ENCODE measurements at places on chromosomes 2 and 18.

- no peak for DNase-seq
Measured at GRCh38 chr2:122255924-122256323, 500.5 kb downstream of the TSN start.

DNA sequence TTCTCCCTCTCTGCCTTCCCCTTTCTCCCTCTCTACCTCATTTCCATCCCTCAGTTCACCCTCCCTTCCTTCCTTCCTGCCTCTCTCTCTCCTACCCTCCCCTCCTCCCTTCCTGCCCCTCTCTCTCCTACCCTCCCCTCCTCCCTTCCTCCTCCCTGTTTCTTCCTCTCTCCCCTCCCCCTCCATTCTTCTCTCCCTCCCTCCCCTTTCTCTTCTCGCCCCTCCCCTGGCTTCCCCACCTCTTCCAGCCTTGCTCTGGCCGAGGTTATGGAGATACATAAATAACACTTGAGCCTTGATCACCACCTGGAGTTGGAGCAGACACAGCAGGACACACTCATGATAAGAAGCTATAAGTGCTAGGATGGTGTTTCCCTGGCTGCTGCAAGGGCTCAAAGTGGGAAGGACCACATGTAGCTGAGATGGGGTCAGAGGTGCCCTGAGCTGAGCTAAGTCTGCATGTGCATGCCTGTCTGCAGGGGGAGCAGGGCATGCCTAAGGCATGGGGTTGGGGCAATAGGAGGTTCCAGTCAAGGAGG lies 326.1 kb upstream of the HS6ST1 start:
- no peak for DNase-seq

DNA sequence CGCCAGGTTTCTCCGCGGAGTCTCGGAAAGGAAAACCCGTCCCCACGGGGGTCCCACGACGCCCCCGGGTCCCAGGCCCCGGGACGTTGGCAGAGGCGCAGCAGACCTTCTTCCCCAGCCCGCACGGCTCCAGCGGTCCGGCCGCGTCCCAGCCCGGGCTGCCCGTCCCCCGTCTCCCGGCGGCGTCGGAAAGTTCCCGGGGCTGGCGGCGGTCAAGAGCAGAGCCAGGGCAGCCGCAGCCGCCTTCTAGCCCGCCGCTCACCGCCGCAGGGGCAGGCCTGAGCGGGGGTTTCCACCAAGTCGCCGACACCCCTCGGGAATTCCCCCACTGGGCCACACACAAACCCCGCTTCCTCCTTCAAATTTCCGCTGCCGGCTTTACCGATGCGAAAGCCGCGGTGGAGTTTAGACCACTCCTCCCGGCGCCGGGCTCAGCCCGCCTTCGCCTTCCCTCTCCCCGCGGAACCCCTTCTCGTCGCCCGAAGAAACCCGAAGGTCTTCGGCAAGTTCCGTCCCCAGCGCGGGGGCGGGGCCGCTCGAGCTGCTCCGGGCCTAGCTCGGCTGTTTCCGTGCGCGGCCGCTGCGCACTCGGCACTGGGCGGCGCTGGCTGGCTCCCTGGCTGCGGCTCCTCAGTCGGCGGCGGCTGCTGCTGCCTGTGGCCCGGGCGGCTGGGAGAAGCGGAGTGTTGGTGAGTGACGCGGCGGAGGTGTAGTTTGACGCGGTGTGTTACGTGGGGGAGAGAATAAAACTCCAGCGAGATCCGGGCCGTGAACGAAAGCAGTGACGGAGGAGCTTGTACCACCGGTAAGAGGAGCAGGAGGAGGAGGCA lies at the start of gene CREB1:
CREB1 (plus strand) TSS at position 633 of the 830 bp plus-strand sequence. CDS start 25,674 bp downstream, outside the sequence.
- DNase-seq = peak; percentile 100

DNA sequence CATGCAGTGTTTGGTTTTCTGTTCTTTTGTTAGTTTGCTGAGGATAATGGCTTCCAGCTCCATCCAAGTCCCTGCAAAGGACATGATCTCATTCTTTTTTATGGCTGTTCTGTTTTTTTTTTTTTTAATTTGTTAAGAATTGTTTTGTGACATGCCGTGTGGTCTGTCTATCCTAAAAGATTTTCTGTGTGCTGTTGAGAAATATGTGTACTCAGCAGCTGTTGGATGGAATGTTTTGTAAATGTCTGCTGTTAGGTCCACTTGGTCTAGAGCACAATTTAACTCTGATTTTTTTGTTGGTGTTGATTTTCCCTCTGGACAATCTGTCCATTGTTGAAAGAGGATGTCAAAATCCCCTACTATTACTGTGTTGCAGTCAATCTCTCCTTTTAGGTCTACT lies 80.4 kb upstream of the WDR75 start:
- no peak for DNase-seq

- no peak for DNase-seq
Measured at GRCh38 chr2:70173520-70173919, 17.3 kb downstream of the C2orf42 start.

GRCh38 chr18:25467226-25467987 lies 115.4 kb upstream of the ZNF521 start:
- no peak for DNase-seq

- no peak for DNase-seq
Measured at GRCh38 chr18:9753846-9754245, 45.7 kb downstream of the RAB31 start.

GRCh38 chr2:37892436-37893114 lies 32.5 kb upstream of the RMDN2 start:
- DNase-seq = no peak

- peak; percentile 30 for DNase-seq
Measured at GRCh38 chr2:203705178-203705577, 1.3 kb upstream of the CD28 start.

GRCh38 chr2:196801674-196802261 lies 2.3 kb upstream of the GTF3C3 start:
- DNase-seq = no peak

- no peak for DNase-seq
Measured at GRCh38 chr2:156363141-156363540, 30.6 kb upstream of the NR4A2 start.

- DNase-seq = no peak
Measured at GRCh38 chr18:36848609-36849008, 19.7 kb downstream of the KIAA1328 start.

- DNase-seq = no peak
Measured at GRCh38 chr2:25042321-25043240, 705 bp downstream of the EFR3B start.

- DNase-seq = no peak
Measured at GRCh38 chr2:10357193-10358169, 54.8 kb downstream of the HPCAL1 start.

DNA sequence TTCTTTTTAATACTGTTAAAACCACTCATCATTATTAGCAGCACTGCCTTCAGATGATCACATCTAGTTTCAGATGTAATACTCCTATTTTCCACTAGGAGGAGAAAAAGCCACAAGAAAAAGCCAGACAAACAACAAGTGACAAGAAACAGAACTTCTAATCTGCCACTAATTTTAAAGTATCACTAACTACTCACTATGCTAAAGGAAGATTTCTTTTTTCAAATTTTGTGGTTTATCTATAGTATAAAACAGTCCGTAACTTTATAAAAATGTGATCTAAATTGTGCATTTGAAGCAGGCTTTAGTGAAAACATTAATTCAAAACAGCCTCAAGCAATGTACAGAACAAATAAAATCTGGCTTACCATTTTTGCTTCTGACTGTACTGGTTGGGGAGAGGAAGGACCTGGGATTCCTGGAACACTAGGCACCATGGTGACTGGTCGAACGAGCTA lies 56.8 kb downstream of the ATF2 start:
- no peak for DNase-seq

GRCh38 chr2:54834721-54835120 lies 111.3 kb downstream of the EML6 start:
- no peak for DNase-seq

GRCh38 chr2:202780514-202781021 lies 91.0 kb downstream of the ICA1L start:
- DNase-seq = no peak

DNA sequence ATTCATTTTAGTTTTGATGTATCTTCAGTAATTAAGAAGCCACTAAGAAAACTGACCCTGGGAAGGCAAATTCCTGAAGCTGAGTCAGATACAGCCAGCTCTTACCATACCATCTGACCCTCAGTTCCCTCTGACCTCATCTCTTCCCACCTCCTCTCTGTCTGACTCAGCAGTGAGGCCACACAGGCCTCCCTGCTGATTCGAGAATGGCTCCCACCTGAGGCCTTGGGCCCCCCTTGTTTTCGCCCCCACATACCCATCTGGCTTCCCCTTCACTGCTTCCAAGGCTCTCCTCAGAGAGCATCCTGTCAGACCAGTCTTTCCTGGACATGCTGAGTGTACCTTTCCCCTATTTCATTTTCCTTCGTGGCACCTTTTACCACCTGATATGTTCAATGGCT lies 71.0 kb upstream of the CYP1B1 start:
- DNase-seq = no peak

DNA sequence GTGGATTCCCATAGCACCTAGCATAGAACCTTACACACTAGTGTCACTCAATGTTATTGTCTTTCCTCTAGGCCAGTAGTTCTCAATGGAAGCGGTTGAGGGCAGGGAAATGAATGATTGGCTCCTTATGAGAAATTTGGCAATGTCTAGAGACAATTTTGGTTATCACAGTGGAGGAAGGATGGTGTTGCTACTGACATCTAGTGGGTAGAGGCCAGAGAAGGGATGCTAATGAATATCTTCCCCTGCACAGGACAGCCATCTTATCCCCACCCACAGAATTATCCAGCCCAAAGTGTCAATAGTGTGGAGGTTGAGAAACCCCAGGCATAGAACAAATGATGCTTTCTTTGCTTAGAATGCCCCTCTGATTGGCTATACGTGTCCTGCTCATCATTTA lies 15.8 kb downstream of the C18orf63 start:
- DNase-seq = no peak

DNA sequence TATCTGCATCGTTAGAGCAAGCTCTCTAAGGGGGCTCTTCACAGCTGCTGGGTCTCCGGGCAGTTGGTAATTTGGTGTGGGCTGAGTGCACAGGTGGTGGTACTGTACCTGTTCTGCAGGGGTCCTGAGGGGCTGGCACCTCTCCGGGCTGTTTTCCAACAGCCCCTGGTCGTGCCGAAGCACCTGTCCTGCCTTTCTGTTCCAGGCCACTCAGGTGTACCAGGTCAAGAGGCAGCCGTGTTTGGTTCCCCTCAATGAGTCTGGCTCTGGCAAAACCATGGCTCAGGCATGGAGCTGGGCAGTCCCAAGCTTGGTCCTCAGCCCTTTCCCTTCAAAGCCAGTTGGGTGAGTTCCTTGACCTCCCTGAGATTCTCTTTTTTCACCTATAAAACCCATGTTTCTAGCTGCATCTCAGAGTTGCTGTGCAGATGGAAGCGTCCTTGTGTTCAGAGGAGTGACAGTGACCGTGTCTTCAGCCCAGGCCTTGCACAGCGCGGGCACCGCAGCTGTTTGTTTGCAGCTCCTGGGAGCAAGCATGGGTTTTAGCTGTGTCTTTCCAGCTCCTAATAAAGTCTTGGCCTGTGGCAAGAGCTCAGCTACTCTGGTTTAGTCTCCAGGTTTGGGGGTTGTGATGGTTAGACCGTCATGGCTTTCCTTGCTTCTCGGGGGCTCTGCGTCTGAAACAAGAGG lies 110.9 kb downstream of the GLI2 start:
- DNase-seq = no peak

DNA sequence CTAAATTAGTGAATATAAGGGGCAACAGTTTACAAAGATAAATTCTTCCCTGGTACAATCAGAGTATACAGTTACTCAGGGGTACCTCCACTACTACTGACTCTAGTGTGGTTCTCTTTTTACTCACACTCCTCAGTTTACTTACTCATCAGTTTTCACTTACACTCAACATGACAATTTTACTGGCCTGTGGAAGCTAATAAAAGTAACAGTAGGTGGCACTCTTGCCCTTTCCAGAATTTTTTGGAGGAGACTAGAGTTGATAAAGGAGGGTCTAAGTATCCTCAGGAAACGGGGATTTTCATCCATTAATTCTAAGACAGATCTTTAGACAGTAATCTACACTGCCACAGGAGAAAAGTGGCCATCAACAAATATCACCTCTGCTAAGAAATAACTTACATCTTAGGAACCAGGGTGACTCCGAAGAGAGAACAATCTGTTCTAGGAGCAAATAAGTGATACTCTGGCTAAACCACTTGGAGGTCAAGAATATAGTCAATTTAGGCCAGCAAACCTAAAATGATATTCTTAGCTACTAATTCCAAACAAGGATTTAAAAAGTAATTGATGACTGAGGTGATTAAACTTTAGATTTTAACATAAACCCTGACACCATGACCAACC lies 61.3 kb downstream of the ATL2 start:
- no peak for DNase-seq

GRCh38 chr2:100470898-100471514 lies 724 bp downstream of the NMS start:
- no peak for DNase-seq

DNA sequence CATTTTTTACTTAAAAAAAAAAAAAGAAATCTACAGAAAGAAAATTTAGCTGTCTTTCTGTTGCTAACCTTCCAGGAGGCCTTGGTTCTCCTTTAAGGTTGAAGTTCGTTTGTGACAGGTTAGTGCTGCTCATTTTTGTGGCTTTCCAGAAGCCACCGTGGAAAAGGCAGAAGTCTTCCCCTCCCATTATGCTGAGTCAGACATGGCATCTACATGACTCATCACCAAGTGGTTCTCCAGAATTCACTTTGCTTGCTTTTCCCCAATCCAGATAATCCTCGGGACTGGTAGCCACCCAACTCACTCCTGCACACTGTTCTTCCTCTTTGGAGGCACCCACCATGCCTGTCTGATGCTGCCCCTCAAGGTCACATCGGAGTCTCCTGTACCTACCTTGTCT lies 228.7 kb downstream of the PIK3C3 start:
- DNase-seq = no peak

- DNase-seq = no peak
Measured at GRCh38 chr18:60110836-60111235, 211.0 kb downstream of the PMAIP1 start.

- DNase-seq = no peak
Measured at GRCh38 chr2:233974530-233975071, 57.4 kb downstream of the TRPM8 start.

- no peak for DNase-seq
Measured at GRCh38 chr2:35822716-35823115, 532.9 kb upstream of the CRIM1 start.

- DNase-seq = no peak
Measured at GRCh38 chr2:191864628-191865374, 17.9 kb upstream of the CAVIN2 start.

GRCh38 chr2:217371781-217372213 lies 511.9 kb upstream of the TNP1 start:
- DNase-seq = no peak

GRCh38 chr2:150787353-150788093 lies 300.1 kb upstream of the RND3 start:
- no peak for DNase-seq

GRCh38 chr2:241947876-241948275 lies 78.3 kb downstream of the RTP5 start:
- DNase-seq = no peak

DNA sequence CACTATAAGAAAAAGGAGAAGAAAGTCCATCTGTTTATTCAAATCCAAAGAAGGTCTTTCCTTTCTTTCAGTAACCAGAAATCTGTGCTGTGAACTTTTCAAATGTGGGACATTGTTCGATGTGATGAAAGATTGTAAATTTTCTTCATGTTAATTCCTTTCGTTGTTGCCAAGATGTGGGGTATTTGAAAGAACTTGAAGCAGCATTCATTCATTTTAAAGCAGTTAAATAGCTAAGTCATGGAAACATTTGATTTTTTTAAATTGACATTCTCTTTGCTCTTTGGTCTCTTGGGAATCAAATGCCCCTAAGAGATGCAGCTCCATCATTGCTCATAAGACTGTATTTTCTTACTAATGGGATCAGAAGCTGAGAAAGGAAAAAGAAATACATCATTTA lies 93.7 kb upstream of the EHBP1 start:
- DNase-seq = no peak
